ENCODE measurements at places on chromosomes 4 and X. TPM values are rescaled to one million over a fixed set of nuclear protein-coding genes. Genes with fewer than 3 reads are reported as not detected.

Gene PDHA1
- total RNA-seq: 124 TPM

Gene SLC2A9
- 2.4 TPM for total RNA-seq

DNA sequence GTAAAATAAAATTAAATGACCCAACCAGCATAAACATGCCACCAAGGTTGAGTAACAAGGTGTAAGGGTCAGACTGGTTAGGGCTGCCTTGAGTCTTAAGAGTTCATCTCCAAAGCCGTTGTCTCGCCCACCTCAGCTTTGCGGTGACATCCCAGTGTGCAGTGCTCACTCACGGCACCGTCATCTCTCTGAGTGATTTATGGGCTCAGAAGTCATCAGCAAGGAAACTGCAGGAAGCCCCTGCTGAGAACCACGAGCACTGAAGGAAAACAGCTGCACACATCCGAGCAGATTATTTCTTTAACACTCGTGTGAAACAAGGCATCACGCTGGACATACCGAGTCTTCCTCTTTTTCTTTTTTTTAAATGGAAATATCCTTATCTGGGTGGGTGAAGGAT is 411.1 kb downstream of the TRIML1 start:
- no peak for DNase-seq

DNA sequence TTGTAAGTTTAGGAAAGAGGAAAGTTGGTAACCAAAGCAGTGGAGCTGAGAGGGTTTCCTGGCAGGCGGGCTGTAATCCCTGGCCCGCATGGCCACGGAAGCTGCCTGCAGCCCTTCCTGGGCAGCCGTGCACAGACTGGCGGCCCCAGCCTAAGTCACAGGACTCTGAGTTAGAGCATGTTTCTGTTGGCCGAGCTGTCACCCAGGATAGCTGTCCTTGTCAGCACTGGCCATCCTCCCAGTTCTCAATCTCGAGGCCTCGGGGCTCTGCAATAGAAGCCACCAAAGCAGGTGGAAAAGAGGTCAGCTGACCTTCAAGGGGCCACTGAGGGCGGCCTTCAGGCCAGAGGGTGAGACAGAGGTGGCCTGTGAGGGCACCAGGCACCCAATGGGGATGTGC is 20.5 kb downstream of the PNMA6E start:
- DNase-seq: no peak

DNA sequence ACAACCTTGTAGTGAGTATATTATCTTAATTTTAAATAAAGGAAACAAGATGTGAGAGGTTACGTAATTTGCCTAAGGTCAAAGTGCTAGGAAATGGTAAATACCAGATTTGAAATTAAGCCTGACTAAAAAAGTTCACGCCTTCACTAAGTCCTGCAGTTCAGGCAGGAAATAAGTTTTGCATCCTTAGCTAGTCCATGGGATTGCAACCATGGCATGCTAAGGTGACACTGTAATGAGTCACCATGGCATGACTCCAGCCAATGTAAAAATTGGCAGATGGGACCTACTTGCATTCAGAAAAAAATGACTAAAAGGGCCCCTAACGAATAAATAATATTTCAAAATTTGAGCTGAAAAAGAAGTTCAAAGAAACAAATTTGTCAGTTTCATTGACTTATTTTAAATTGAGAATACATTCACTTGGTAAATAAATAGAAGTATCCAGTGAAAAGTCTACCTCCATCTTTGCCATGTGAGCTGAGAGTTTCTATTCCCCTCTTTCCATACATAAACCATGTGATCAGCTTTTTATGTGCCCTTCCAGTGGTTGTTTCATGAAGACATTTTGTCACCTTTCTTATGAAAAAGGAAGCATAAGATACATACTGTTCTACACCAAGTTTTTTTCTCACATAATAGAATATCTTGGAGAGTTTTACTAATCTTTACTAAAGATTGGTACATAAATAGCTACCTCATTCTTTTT is 72.4 kb downstream of the ANKRD50 start:
- no peak for DNase-seq

DNA sequence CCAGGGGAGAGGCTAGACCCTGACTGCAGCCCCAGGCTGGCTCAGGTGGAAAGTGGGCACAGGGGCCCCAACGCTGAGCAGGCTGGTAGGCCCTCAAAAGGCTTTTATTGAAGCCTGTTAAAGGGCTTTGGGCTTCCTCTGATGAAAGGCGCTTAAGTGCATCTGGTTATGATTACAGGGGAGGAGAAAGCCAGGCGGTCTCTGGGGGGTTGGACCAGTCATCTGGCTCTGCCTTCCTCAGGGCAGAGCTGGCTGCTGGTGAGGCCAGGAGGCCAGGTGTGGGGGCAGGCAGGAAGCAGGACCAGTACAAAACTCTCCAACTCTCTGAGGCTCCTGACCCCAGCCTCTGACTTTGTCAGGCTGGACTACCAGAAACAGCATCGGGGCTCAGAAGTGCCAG is 68.8 kb upstream of the BCOR start:
- no peak for DNase-seq

GRCh38 chrX:104343428-104344129 is 88.8 kb upstream of the ESX1 start:
- DNase-seq: peak; percentile 54

Data from CD4-positive, alpha-beta memory T cell (primary cell).